Stimulated activated CD4-positive, alpha-beta T cell treated with anti-CD3 and anti-CD28 coated beads, Interleukin-12 subunit alpha, Interleukin-12 subunit beta, amount 100 ng/mL, for 24 hours (primary cell): ENCODE measurements at places on chromosomes 5 and 9.

GRCh38 chr9:37243588-37244345, 123.4 kb downstream of the ZCCHC7 start:
- DNase-seq, result no peak

DNA sequence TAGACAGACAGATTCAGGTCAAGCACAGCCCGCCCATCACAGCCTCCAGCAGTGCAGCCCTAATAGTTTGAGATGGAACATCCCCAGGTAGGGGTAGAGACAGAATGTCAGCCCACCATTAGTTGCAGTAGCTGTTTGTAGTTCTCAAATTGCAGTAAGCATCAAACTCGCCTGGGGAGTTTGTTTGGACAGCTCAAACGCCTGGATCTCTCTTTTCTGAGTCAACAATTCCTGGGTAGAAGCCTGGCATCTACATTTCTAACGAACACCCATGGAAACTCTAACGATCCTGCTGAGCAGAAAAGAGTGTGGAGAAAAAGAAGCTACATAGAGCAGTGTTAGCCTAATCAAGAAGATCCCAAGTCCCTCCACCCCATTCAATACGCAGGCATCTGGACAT, 59.4 kb downstream of the ADAMTS16 start:
- DNase-seq, result no peak

- no peak for DNase-seq
These were observed 34.6 kb downstream of the HABP4 start for GRCh38 chr9:96484521-96484931.

- DNase-seq, result no peak
These were observed 60.5 kb downstream of the BASP1 start for GRCh38 chr5:17277907-17278306.

DNA sequence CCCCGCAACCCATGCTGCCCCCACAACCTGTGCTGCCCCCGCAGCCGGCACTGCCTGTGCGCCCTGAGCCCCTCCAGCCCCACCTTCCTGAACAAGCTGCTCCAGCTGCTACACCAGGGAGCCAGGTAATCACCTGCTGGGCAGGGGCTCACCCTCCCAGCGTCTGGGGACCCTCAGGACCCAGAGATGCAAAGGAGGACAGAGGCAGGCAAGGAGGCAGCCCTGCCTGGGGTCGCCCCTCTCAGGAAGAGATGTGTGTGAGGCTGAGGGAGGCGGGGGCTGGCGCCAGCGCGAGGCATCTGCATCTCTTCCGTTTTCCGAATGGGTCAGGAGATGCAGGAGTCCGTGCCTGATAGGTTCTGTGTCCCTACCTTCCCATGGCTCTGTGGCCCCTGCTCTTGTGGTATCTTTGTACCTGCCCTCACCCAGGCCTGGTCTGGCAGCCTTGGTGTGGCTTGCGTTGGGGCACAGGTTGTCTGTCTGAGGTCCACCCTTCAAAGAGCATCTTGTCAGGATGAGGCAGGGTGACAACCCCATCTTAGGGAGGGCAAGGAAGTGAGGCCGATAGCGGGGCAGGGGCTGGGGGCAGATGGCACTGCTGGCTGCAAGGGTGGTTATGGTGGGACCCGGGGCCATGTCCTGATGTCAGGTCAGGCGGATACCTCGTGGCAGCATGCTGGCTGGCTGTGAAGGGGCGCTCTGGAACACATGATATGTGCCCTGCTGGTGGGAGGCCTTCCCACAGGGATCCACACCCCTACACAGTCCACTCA, 75.7 kb downstream of the WNK2 start:
- DNase-seq, result no peak

DNA sequence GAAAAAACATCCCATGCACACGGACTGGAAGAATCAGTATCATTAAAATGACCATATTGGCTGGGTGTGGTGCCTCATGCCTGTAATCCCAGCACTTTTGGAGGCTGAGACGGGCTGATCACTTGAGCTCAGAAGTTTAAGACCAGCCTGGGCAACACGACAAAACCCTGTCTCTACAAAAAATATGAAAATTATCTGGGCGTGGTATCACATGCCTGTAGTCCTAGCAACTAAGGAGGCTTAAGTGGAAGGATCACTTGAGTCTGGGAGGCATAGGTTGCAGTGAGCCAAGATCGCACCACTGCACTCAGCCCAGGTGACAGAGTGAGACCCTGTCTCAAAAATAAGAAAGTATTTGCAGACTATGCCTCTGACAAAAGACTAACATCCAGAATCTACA, 68.4 kb downstream of the TTC39B start:
- DNase-seq, result no peak

DNA sequence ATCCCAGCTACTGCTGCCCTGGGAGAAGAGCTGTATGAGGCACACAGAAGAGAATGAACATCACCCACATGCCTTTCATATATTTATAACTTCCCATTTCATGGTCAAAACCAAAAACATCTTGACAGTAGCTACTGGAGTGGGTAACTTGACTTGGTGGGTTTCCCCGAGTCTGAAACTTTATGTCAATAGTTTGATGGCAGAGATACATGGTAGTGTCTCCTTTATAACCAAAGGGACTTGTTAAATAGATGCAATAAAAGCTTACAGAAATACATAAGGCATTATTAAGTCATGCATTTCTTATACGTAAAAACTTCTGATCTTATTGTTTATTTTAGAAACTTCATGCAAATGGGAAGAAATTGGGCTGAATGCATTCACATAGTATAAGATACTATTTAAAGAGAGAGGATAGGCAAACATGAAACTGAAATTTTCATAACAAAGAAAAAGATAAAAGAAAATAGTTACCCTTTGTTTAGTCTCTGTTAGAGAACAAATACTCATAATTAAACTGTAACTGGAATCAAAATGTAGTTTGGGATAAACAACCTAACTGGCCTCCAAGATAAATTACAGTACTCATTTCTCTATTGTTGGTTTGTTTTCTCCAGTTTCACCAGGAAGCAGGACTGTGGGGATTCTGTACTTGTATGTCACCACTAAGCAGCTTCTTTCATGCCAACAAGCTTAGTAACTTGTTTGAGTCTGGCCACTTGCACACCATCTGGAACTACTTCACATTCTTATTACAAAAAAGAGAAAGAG, 459.3 kb upstream of the MEF2C start:
- no peak for DNase-seq

DNA sequence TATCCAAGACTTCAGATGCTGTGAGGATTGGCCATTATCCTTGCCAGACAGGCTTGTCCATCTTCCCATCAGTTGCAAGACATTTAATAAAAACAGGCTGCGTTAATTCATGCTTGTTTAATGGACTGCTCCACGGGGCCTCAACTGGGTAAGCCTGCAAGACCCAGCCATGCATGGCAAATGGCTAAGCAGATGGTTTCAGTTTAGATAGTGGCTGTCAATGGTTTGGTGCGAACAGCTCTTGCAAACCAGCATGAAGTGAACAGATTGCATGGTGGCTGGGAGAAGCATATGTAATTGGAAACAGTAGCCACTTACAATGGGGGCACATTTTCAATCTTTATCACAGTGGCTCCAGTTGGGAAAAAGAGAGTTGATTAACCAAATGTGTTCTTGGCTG, 628.2 kb upstream of the KLF4 start:
- DNase-seq, result no peak
